ENCODE measurements at places on chromosomes 12 and 14. TPM values are rescaled to one million over a fixed set of nuclear protein-coding genes. Genes with fewer than 3 reads are reported as not detected.

- no peaks in the 10 kb centered on the region for H3K4me1 ChIP-seq
- H3K27ac ChIP-seq: no peak overlapping the region
- no peak overlapping the region for H3K4me3 ChIP-seq
- no peaks in the 10 kb centered on the region for H3K36me3 ChIP-seq
Observed at GRCh38 chr12:72236071-72236705, 36.0 kb upstream of the TRHDE start.

DNA sequence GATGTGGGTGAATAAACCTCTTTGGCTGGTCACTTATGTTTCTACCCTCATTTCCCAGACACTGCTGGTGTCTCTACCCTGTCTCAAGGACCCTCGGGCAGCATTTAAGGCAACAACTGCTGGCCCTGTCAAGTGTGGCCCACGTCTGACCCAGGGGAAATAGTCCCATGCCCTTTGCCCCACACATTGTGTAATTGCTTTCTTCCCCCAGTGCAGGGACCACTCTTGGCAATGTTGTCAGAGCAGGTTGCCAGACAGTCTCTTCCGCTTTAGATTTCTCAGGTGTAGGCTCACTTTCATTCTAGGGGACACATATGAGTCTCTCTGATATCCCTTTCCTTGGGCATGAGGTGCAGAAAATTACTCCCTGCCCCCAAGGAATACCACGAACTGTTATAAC, 216.7 kb downstream of the TMEM117 start:
- H3K27ac ChIP-seq: no peak overlapping the region
- no peaks in the 10 kb centered on the region for H3K27me3 ChIP-seq
- no peak overlapping the region for H3K4me3 ChIP-seq
- no peaks in the 10 kb centered on the region for H3K36me3 ChIP-seq

- no peaks in the 10 kb centered on the region for H3K27me3 ChIP-seq
- H3K27ac ChIP-seq: no peak overlapping the region
- no peak overlapping the region for H3K4me3 ChIP-seq
- H3K36me3 ChIP-seq: no peaks in the 10 kb centered on the region
- H3K4me1 ChIP-seq: no peaks in the 10 kb centered on the region
Observed at GRCh38 chr12:87995581-87996178, 33.5 kb downstream of the C12orf50 start.

- H3K4me1 ChIP-seq: no peaks in the 10 kb centered on the region
- no peak overlapping the region for H3K4me3 ChIP-seq
- no peaks in the 10 kb centered on the region for H3K27me3 ChIP-seq
- no peak for DNase-seq
- H3K36me3 ChIP-seq: no peaks in the 10 kb centered on the region
Observed at GRCh38 chr14:84128050-84128449, 1401.9 kb upstream of the FLRT2 start.

GRCh38 chr12:128388461-128389000, 121.6 kb downstream of the TMEM132C start:
- no peak overlapping the region for H3K27ac ChIP-seq
- H3K36me3 ChIP-seq: no peaks in the 10 kb centered on the region
- no peak for DNase-seq
- no peak overlapping the region for H3K4me3 ChIP-seq
- no peaks in the 10 kb centered on the region for H3K4me1 ChIP-seq

PZP gene
- total RNA-seq: 0.67 TPM

- DNase-seq: no peak
- H3K27me3 ChIP-seq: no peaks in the 10 kb centered on the region
- no peaks in the 10 kb centered on the region for H3K4me1 ChIP-seq
- H3K4me3 ChIP-seq: no peak overlapping the region
Observed at GRCh38 chr14:24695265-24696241, 61.6 kb upstream of the GZMB start.

- H3K27ac ChIP-seq: no peak overlapping the region
- no peaks in the 10 kb centered on the region for H3K4me1 ChIP-seq
- H3K36me3 ChIP-seq: no peaks in the 10 kb centered on the region
- DNase-seq: no peak
- no peak overlapping the region for H3K4me3 ChIP-seq
- no peaks in the 10 kb centered on the region for H3K27me3 ChIP-seq
Observed at GRCh38 chr14:29755311-29756018, 172.2 kb downstream of the PRKD1 start.

MSI1 gene
- 0.46 TPM for total RNA-seq

DNA sequence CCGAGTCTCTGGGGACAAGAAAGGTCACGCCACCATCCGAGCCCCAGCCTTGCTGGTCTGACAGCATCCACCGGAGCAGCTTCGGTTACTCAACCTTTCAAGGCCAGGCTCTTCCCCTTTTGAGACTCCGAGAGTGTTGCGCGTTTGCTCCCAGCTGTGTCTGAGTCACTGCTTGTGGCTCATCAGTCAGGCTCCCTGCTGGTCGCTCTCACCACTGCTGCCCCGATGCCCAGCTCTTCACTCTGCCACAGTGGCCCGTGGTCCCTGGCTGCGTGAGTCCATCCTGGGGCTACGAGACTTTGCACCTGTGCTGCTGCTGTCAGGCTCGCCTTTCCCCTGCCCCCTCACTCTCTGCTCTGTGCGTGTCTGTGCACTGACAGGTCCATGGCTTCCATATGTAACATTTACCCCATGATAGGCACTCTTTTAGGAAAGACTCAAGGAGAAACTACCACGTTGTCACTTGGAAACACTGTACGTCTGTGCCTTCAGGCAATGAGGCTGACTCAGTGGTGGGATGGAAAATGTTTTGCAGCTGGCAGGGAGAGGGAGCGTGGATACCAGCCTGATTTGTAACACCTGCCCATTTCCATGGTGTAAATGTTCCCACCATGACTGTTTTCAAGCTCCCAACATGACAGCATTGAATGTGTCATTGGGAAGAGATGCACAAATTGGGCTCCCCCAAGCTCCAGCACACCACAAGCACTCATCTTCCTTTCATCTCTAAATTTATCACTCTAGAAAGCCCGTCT, 350.7 kb downstream of the TMEM132D start:
- H3K4me3 ChIP-seq: no peak overlapping the region
- no peaks in the 10 kb centered on the region for H3K4me1 ChIP-seq
- no peaks in the 10 kb centered on the region for H3K36me3 ChIP-seq

DNA sequence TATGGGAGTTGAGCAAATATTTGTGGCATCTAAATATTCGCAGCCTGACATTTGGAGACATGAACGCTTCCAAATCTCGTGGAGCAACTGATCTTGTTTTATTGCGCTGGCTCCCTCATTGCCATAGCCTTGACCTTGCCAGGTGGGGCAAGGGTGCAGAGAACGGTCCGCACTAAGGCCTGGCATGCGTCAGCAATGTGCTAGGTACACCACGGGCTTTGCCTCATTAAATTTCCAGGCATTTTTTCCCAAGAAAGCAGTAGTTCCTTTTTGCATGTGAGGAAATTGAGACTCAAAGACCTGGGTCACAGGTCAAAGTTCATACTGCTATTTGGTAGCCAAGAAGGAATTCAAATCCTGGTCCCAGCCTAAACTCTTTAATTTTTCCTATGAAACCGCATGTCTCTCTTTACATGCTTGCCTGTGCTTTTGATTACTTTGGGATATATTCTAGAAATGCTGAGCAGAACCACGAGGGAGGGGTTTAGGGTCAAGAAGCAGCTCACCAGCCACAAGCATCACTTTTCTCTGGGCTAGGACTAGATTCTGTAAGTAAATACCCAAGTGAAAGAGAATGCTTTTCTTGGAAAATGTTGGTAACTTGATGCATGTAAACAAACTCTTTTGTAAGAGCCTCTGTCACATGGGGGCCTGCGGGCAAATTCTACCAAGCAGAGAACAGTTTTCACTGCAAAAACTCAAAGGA, 891.6 kb downstream of the VRK1 start:
- H3K4me3 ChIP-seq: no peak overlapping the region
- no peaks in the 10 kb centered on the region for H3K27me3 ChIP-seq
- no peak overlapping the region for H3K27ac ChIP-seq
- no peaks in the 10 kb centered on the region for H3K36me3 ChIP-seq

GRCh38 chr12:127822809-127823411, 444.1 kb upstream of the TMEM132C start:
- H3K36me3 ChIP-seq: no peaks in the 10 kb centered on the region
- no peak for DNase-seq
- H3K4me1 ChIP-seq: no peaks in the 10 kb centered on the region
- H3K4me3 ChIP-seq: no peak overlapping the region
- no peak overlapping the region for H3K27ac ChIP-seq
- H3K27me3 ChIP-seq: no peaks in the 10 kb centered on the region

GRCh38 chr12:63917864-63918799, 73.6 kb downstream of the SRGAP1 start:
- DNase-seq: no peak
- H3K36me3 ChIP-seq: no peaks in the 10 kb centered on the region
- no peak overlapping the region for H3K4me3 ChIP-seq
- peaks cover 28% of the 10 kb centered on the region for H3K4me1 ChIP-seq
- H3K27me3 ChIP-seq: no peaks in the 10 kb centered on the region

- H3K27ac ChIP-seq: no peak overlapping the region
- DNase-seq: no peak
- H3K36me3 ChIP-seq: no peaks in the 10 kb centered on the region
- H3K4me3 ChIP-seq: no peak overlapping the region
- H3K27me3 ChIP-seq: no peaks in the 10 kb centered on the region
Observed at GRCh38 chr14:58992935-58993334, 195.5 kb upstream of the DAAM1 start.

GRCh38 chr12:89848732-89849131, 140.1 kb upstream of the ATP2B1 start:
- no peaks in the 10 kb centered on the region for H3K4me1 ChIP-seq
- H3K27me3 ChIP-seq: no peaks in the 10 kb centered on the region
- no peak overlapping the region for H3K27ac ChIP-seq
- no peak overlapping the region for H3K4me3 ChIP-seq

DNA sequence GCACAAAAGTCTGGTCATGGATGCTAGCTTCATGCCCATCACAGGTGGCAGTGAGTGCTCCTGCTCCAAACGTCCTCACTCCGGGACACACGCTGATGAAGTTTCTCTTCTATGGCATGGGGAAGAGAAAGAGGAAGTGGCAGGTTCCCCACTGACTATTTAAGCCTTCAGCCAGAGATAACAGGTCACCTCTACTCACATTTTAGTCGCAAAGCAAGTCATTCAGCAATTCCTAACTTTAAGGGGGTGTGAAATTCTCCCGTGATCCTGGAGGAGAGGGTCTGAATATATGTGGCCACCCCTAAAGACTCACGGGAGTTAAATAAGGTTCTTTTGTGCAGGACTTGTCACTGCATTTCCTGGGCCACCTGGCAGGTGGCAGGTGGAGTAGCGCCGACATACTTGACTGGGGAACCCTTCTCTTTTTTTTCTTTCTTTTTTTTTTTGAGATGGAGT, 18.8 kb upstream of the RCOR1 start:
- no peak overlapping the region for H3K27ac ChIP-seq
- no peak overlapping the region for H3K4me3 ChIP-seq
- no peaks in the 10 kb centered on the region for H3K4me1 ChIP-seq
- DNase-seq: no peak
- H3K27me3 ChIP-seq: no peaks in the 10 kb centered on the region

GRIP1 gene
- 5.2 TPM for total RNA-seq

- no peaks in the 10 kb centered on the region for H3K27me3 ChIP-seq
- H3K36me3 ChIP-seq: no peaks in the 10 kb centered on the region
- H3K4me3 ChIP-seq: peak overlapping the region; percentile 84
- H3K27ac ChIP-seq: peak overlapping the region; percentile 87
- no peak for DNase-seq
Observed at GRCh38 chr12:6202304-6202703, 2.1 kb downstream of the CD9 start.

GRCh38 chr14:56590535-56590960, 10.9 kb downstream of the TMEM260 start:
- H3K27me3 ChIP-seq: no peaks in the 10 kb centered on the region
- peaks cover 27% of the 10 kb centered on the region for H3K36me3 ChIP-seq
- DNase-seq: no peak
- H3K4me1 ChIP-seq: no peaks in the 10 kb centered on the region

DNA sequence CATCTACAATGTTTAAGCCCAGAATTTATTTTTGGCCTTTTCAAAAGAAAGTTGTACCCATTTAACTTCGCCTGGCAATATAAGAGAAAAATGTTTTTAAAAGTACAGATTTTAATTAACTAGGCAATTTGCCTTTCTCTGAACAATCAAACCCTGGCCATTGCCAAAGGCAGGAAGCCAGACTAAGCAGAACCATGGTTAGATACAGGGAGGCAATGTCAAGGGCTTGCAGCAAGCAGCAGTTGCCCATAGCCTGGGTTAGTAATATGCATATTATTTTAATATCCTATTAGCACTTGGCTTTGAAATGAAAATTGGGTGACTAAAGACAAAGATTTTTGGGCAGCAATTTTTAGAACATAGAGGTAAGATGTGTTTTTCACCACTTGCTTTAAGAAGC, 51.1 kb upstream of the FRMD6 start:
- H3K27ac ChIP-seq: no peak overlapping the region
- no peaks in the 10 kb centered on the region for H3K27me3 ChIP-seq
- H3K4me1 ChIP-seq: no peaks in the 10 kb centered on the region
- no peaks in the 10 kb centered on the region for H3K36me3 ChIP-seq

- no peak for DNase-seq
- H3K4me1 ChIP-seq: no peaks in the 10 kb centered on the region
- no peak overlapping the region for H3K4me3 ChIP-seq
- H3K27me3 ChIP-seq: no peaks in the 10 kb centered on the region
- no peaks in the 10 kb centered on the region for H3K36me3 ChIP-seq
Observed at GRCh38 chr12:108173892-108174291, 44.8 kb downstream of the WSCD2 start.

GRCh38 chr14:38419579-38419978, 163.7 kb upstream of the CLEC14A start:
- H3K4me1 ChIP-seq: no peaks in the 10 kb centered on the region
- no peaks in the 10 kb centered on the region for H3K27me3 ChIP-seq
- no peak for DNase-seq
- no peak overlapping the region for H3K27ac ChIP-seq
- H3K4me3 ChIP-seq: no peak overlapping the region

DNA sequence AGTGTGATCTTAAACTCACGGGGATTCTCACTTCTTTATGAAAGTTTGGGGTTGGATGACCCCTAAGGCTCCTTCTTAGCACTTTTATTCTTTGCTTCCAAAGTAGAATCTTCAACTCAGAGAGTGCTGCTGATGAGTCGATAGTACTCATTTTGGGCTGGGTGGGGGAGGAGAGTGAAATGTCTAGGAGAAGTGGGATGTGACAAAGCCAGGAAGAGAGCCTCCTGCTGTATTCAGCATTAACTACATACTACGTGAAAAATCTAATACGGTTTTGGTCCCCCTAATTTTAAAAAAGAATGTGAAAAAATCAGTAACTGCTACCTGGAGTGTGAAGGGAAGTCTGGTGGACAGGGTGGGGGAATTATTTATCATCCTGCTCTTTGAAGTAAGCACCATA, 148.3 kb downstream of the SAMD4A start:
- no peak overlapping the region for H3K27ac ChIP-seq
- H3K4me1 ChIP-seq: peaks cover 22% of the 10 kb centered on the region
- no peak overlapping the region for H3K4me3 ChIP-seq
- H3K27me3 ChIP-seq: no peaks in the 10 kb centered on the region
- no peak for DNase-seq
- H3K36me3 ChIP-seq: no peaks in the 10 kb centered on the region

PPM1H gene
- total RNA-seq: 8.0 TPM

GRCh38 chr14:32650665-32651064, 288.0 kb upstream of the NPAS3 start:
- H3K27me3 ChIP-seq: no peaks in the 10 kb centered on the region
- H3K4me1 ChIP-seq: no peaks in the 10 kb centered on the region
- H3K27ac ChIP-seq: no peak overlapping the region
- H3K4me3 ChIP-seq: no peak overlapping the region
- no peak for DNase-seq

TSPAN19 gene
- total RNA-seq: not detected

Measured in upper lobe of right lung (tissue), 1 donor.